ENCODE measurements at places on chromosomes 4 and X. TPM values are rescaled to one million over a fixed set of nuclear protein-coding genes. Genes with fewer than 3 reads are reported as not detected.

DNA sequence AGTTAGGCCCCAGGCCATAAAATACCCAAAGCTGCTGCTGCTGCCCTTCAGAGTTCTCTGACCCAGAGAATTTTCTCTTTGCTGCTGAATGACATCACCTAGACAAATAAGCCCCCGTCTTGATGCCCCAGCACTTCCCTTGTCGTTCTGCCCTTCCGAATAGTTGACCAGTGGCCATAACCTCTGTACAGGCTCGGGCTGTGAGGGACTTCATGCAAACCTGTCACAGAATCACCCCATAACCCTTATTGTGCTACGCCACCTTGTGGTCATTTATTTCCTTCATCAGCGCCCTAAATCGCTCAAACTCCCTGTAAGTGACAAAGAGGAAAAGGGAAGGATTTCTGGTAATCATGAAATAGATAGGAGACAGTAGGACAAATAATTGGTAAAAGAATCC, 18.8 kb downstream of the SPACA5 start:
- no peak overlapping the region for H3K27ac ChIP-seq
- DNase-seq, result peak; percentile 82
- H3K36me3 ChIP-seq, result no peaks in the 10 kb centered on the region
- peaks cover 13% of the 10 kb centered on the region for H3K4me1 ChIP-seq
- H3K27me3 ChIP-seq, result no peaks in the 10 kb centered on the region

GRCh38 chr4:6268650-6269615, 717 bp upstream of the WFS1 start:
- no peaks in the 10 kb centered on the region for H3K36me3 ChIP-seq
- H3K27ac ChIP-seq, result no peak overlapping the region
- peaks cover 32% of the 10 kb centered on the region for H3K27me3 ChIP-seq

ATOH1 gene
- not detected for total RNA-seq

TRIM75 gene
- total RNA-seq, result not detected

DNA sequence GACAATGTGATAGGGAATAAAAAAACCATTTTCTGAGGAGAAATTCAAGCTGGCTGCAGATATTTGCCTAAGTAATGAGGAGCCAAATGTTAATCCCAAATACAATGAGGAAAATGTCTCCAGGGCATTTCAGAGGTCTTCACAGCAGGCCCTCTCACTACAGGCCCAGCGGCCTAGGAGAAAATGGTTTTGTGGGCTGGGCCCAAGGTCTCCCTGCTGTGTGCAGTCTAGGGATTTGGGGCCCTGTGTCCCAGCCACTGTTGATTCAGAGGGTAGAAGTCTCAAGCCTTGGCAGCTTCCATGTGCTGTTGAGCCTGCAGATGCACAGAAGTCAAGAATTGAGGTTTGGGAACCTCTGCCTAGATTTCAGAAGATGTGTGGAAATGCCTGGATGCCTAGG, 778.7 kb downstream of the CENPC start:
- no peaks in the 10 kb centered on the region for H3K27me3 ChIP-seq
- no peak for DNase-seq
- no peaks in the 10 kb centered on the region for H3K36me3 ChIP-seq
- no peak overlapping the region for H3K4me3 ChIP-seq
- H3K27ac ChIP-seq, result no peak overlapping the region
- H3K4me1 ChIP-seq, result no peaks in the 10 kb centered on the region

GRCh38 chr4:24211856-24212255, 322.0 kb upstream of the PPARGC1A start:
- H3K4me3 ChIP-seq, result no peak overlapping the region
- no peak overlapping the region for H3K27ac ChIP-seq
- no peaks in the 10 kb centered on the region for H3K27me3 ChIP-seq
- no peak for DNase-seq
- H3K4me1 ChIP-seq, result no peaks in the 10 kb centered on the region
- no peaks in the 10 kb centered on the region for H3K36me3 ChIP-seq

CLTRN gene
- 0.33 TPM for total RNA-seq

TMEM271 gene
- total RNA-seq, result not detected

GRCh38 chr4:111450867-111451266, 694.4 kb upstream of the FAM241A start:
- H3K27ac ChIP-seq, result no peak overlapping the region
- DNase-seq, result no peak
- no peaks in the 10 kb centered on the region for H3K36me3 ChIP-seq
- H3K27me3 ChIP-seq, result no peaks in the 10 kb centered on the region

TLL1 gene
- not detected for total RNA-seq

DNA sequence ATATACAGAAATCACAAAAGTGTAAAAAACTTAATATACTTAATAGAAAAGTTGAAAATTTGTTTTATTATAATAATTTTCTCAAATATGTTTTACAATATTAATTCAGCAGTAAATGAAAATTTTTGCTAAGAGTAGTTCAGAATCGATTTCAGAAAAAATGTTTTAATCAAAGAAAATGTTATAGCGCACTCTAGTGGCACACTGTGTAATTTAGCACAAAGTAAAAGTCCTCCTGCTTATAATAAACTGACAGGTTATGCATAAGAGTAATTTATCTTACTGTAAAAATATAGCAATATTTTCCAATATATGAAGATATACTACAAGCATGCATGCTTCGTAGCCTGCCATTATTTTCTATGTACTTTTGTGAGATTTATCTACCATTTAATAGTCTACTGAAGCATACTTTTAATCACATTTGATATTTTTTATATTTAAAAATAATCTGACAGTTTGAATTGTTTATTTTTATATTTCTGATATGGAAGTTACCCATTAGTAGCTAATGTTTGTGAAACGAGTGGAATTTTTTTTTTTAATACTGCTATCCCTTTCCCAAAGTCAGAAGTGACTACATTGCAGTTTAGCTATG, 217.9 kb upstream of the KLHL4 start:
- no peaks in the 10 kb centered on the region for H3K36me3 ChIP-seq
- H3K4me1 ChIP-seq, result no peaks in the 10 kb centered on the region
- no peak for DNase-seq
- H3K4me3 ChIP-seq, result no peak overlapping the region

- H3K27me3 ChIP-seq, result no peaks in the 10 kb centered on the region
- DNase-seq, result no peak
- no peak overlapping the region for H3K4me3 ChIP-seq
These were observed 9.1 kb downstream of the NOCT start for GRCh38 chr4:139024686-139025085.

DNA sequence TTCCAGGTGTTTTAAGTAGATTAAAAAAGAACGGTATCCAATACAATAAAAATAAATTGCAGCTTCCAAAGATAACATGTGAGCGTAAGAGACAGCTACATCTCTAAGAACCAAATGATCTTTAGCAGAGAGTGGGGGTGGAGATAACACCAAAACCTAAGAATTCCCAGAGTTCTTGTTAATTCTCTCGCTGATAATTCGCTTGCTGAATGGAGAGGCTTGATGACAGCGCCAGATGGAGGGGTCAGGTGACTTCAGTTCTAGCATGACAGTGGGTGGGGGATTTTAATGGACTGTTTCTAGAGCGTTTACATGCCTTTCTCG, 2.3 kb downstream of the CLCN4 start:
- no peak overlapping the region for H3K4me3 ChIP-seq
- no peaks in the 10 kb centered on the region for H3K36me3 ChIP-seq
- no peak overlapping the region for H3K27ac ChIP-seq
- H3K27me3 ChIP-seq, result peaks cover 44% of the 10 kb centered on the region

C4orf50 gene
- 0.16 TPM for total RNA-seq
